ENCODE measurements at places on chromosomes 7 and 10.

DNA sequence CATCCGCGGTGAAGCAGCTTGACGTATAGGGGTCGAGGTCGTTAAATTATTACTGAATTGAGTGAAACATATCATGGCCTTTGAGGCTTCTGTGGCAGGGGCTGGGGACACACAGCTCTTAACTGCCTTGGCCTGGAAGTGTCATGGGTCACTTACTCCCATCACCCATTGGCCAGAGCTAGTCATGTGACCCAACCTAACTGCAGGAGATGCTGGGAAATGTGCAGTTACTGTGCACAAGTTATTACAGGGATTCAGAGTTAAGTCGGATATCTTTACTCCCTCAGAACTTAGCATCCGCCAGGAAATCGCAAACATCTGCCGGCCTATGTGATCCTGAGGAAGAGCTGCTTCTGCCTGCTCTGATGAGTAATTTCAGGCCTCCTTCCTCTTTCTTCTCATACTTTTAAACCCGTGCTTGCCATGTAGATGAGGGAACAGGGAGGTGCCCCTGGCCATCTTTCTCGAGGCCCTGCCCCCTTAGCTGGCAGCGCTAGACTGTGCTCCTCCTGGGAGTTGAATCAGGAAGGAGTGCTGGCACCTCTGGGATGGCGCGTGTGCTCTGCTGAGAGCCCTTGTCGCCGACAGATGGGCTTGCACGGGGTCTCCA lies 203.6 kb downstream of the TCF7L2 start:
- DNase-seq, result no peak

DNA sequence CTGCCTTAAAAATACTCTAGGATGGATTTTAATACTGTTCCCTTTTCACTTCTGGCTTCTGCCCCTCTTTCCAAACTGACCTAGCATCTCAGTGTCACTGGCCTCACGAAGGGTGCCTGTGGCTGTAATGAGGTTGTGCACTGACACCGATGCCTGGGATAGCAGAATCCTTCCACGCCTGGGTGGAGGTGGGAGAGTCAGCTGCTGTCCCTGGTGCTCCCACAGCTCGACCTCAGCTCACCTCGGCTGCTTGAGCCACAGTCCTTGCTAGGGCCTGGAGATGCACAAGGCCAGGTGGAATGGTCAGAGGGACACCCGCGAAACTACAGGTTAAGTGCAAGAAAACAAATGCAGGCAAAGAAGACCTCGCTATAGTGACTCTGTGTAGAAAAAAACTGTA lies 123.4 kb upstream of the ACBD5 start:
- DNase-seq, result no peak

DNA sequence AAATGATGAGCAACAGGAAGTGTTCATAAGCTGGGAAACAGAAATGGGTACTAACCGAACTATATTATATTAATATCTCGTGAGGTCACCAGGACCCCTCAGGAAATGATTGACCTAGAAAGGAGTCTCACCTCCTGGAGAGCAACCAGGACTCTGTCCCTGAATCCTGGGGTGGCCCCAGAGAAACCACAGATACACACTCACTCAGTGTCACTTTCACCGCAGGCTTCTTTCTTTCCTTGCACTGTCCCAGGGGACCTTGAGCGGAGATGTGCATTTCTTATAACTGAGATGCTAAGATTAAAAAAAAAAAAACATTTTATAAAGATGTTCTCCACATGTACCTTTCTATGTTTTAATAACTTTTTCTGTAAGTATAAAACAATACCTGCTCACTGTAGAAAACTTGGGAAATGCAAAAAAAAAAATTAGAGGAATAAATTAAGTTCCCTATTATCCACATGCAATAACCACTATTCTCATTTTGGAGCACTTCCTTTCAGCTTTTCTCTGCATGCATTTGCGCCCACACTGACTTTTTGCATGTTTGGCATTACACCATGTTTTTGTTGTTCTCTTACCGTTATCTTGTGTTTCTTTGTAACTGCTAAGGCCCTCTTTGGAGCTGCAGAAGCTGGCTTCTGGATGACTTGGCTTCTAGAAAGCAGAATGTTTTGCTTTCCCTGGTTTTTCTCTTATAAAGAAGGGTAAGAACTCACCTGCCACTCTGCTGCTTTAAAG lies 15.0 kb downstream of the NOD1 start:
- no peak for DNase-seq

- no peak for DNase-seq
Observed at GRCh38 chr10:102509387-102509786, 5.6 kb downstream of the SUFU start.

GRCh38 chr7:32416846-32417245 lies 73.3 kb downstream of the LSM5 start:
- no peak for DNase-seq

GRCh38 chr10:112956631-112957350 lies 6.7 kb downstream of the TCF7L2 start:
- no peak for DNase-seq

DNA sequence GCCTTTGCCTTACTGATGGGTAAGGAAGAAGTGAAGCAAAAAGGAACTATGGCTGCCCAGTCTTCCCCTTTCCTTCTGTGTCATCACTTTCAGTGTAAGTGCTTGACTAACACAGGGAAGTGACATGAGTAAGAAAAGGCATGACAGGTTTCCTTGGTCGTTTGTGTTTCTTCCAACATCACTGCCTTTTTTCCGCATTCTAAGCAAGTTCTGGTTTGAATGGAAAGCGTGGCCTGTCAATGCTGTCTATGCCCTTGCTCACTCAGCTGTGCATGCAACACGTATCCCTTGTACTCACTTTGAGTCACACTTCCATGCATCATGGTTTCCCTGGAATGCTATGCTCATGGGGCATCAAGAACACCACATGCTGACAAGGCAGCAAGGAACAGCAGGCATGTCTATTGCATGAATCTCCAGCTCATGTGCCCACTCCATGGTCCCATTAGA lies 111.8 kb downstream of the OAT start:
- no peak for DNase-seq

All from stimulated activated CD8-positive, alpha-beta memory T cell treated with anti-CD3 and anti-CD28 coated beads, Interleukin-7, amount 100 ng/mL, for 48 hours (primary cell).